ENCODE measurements at places on chromosomes 12 and 14. TPM values are rescaled to one million over a fixed set of nuclear protein-coding genes. Genes with fewer than 3 reads are reported as not detected.

DNA sequence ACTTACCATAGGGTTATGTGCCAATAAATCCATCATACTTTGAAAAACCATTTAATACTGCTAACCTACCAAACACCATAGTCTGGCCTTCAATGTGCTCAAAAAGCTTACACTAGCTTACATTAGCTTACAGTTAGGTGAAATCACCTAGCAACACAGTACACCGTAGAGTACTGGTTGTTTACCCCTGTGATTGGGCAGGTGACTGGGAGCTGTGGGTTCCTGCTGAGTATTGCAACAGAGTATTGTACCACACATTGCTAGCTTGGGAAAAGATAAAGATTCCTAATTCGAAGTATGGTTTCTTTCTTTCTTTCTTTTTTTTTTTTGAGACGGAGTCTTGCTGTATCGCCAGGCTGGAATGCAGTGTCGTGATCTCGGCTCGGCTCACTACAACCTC is 5.6 kb downstream of the ATP5MC2 start:
- no peak for DNase-seq

- DNase-seq = no peak
These were observed 209.1 kb downstream of the TTC7B start for GRCh38 chr14:90607141-90607540.

GRCh38 chr14:99522457-99522891 is 41.3 kb downstream of the CCNK start:
- DNase-seq = no peak

GRCh38 chr14:59197695-59198262 is 9.3 kb downstream of the DAAM1 start:
- no peak for DNase-seq

- no peak for DNase-seq
These were observed 111.7 kb downstream of the KITLG start for GRCh38 chr12:88468581-88468980.

DNA sequence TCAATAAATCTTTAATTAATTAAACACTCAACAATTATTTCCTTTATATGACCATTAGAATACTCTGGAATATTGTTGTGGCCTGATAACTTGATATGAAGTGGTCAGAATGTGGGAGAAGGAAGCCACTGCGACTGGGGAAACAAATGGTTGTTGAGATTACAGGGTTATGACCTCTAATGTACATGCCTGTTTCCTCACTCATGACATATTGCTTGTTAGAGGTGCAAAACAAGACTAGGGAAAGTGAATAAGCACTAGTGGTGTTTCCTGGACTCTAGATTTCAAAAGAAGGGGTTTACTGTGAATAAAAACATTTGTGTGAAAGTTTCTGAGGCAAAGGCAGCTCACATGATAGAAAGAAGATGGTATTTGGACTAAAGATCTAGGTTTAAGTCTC is 53.3 kb downstream of the STAB2 start:
- DNase-seq = no peak

- DNase-seq = no peak
These were observed 21.8 kb downstream of the GOLGA3 start for GRCh38 chr12:132806857-132807256.

GRCh38 chr12:46410495-46410894 is 37.9 kb upstream of the SLC38A2 start:
- DNase-seq = no peak

- DNase-seq = no peak
These were observed 52.9 kb downstream of the CCDC88C start for GRCh38 chr14:91364524-91365270.

GRCh38 chr12:28294300-28294699 is 104.0 kb downstream of the CCDC91 start:
- no peak for DNase-seq

- no peak for DNase-seq
These were observed 314.3 kb upstream of the TBX3 start for GRCh38 chr12:114998118-114998749.

DNA sequence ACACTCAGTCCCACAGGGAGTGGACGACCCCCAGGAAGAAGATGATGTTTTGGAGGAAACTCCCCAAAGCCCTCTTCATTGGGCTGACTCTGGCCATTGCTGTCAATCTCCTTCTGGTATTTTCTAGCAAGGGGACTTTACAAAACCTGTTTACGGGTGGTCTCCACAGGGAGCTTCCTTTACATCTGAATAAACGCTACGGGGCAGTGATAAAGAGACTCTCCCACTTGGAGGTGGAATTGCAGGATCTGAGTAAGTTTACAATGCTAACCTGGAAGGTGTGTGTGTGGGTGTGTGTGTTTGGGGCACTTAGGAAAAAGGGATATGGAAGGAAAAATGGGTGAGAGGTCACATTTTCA is 416 bp downstream of the GALNT8 start:
- DNase-seq = peak; percentile 42

GRCh38 chr12:95179011-95179410 is 38.3 kb downstream of the FGD6 start:
- DNase-seq = no peak

DNA sequence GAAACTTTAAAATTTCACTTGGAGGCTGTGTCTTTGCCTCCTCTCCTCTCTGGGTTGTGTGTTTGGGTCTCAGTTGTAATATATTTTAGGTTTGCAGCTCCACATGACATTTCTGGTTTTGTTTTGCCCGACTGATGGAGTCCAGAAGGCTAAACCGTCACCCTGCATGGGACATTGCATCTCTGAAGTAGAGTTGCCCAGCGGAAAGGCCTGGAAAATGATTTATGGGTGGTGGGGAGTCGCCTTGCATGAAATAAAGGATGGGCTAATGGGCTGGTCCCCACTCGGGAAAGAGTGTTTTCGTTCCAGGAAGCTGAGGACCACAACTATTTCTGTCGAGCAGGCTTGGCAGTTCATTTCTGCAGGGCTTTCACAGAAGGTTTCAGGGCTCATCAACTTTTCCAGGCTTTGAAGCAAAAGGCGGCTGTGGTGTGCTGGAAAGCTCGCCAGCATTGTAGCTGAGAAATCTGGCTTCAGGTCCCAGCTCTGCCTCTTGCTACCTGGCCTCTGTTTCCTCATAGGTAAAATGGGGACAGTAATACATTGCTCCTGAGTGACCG is 74.8 kb upstream of the GSC start:
- DNase-seq = no peak

DNA sequence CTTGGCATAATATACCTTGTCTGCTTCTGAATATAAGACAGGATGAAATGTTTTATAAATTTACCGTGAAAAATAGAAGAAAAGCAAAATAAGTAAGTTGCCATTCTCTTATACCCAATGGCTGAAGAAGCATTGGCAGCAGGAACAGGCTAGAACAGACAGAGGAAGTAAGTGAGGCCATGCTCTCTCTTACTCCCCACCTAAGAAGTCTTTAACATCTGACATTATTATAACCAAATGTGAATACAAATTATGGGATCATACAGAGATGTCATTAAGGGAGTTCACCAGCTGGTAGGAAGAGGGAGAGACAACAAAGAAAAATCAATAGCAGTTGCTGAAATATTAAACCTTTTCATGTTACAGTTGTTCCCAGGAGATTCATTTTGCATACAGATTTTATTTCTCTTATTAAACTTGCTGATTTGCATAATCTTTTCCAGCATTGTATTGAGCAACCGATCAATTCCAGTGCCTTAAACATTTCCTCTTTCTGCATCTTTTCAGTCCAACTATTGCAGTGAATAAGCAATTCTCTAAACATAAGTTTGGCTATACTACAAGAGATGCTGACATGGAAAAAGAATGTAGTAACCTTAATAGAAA is 270.6 kb downstream of the SLC6A15 start:
- DNase-seq = no peak

DNA sequence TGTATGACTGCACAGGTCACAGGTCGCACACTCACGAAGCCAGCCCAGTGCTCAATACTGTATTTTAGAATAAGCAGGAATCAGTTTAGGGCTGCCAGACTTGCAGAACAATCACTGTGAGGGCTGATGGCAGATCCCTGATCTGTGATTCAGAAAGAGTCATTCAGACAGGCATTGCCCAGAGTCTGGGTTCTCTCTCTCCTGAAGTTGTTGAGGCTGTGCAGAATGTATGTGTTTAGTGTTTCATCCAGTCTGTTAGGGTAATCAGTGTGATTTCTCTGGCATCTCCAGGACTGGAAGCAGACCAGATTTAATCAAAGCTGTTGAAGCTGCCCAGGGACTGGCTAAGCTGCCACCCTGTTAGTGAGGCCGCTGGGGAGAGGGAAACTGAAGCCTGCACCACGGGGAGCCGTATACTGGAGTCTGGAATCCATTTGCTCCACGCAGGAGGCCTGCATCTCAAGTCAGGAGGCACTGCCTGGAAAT is 69.3 kb downstream of the ETV6 start:
- peak; percentile 58 for DNase-seq

GRCh38 chr14:81170829-81171195 is 49.9 kb downstream of the GTF2A1 start:
- no peak for DNase-seq

- no peak for DNase-seq
These were observed 449.6 kb downstream of the TMEM117 start for GRCh38 chr12:44285321-44285960.

DNA sequence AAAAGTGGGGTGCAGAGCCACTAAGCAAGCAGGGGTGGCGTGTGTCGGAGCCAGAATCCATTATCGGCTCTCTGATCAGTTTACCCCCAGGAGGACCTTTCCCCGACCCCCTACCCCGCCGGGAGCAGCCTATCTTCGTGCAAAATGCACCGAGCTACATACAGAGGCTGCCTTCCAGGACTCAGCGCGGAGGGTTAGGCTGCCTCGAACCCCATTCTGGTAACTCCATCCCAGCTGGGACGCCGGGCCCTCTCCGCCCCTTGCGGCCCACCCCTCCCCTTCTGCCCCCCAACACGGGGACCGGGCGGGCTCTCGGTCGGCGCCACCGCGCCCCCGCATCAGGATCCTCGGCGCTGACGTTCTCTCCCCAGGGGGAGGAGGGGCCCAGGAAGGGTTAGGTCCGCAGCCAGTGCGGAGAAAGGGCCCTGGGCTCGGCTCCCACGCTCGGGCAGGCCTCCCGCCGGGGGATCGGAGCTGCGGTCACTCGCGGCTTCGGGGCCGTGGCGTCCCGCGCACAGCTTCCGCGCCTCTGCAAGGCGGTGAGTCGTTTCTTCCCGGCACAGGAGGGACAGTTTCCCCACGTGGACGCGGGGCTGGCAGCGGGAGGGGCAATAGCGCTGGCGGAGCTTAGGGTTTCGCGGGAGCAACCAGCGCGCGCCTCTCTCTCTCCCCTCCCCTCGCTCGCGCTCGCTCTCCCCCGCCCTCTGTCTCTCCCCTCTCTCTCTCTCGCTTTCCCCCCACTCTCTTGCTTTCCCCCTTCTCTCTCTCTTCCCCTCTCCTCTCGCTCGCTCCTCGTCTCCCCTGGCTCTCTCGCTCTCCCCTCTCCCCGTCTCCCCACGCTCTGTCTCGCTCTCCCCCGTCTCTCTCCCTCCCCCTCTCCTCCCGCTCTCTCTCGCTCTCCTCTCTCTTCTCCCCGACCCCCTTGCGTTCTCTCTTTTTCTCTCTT is 12.5 kb upstream of the MAP3K9 start:
- DNase-seq = peak; percentile 44

- DNase-seq = no peak
These were observed 668.1 kb downstream of the MED13L start for GRCh38 chr12:115609347-115609746.

- peak; percentile 54 for DNase-seq
These were observed 3.6 kb downstream of the SMIM41 start for GRCh38 chr12:52082988-52083637.

- no peak for DNase-seq
These were observed 77.0 kb downstream of the MSRB3 start for GRCh38 chr12:65355461-65355860.

GRCh38 chr14:22320362-22320750 is 268.7 kb downstream of the DAD1 start:
- DNase-seq = no peak

- DNase-seq = no peak
These were observed 33.6 kb upstream of the HIGD1C start for GRCh38 chr12:50918584-50919316.

Gene ATL1
- 12.6 TPM for total RNA-seq

Gene SMIM41
- 0.31 TPM for total RNA-seq

Gene CLEC9A
- 0.39 TPM for total RNA-seq

Gene TAS2R8
- not detected for total RNA-seq

Gene MEG3
- 8.1 TPM for total RNA-seq
